ENCODE measurements at places on chromosomes 11 and 22. TPM values are rescaled to one million over a fixed set of nuclear protein-coding genes. Genes with fewer than 3 reads are reported as not detected.

The OR8A1 gene
- polyA plus RNA-seq, result 0.03 TPM

The CRYBA4 gene
- polyA plus RNA-seq, result not detected

The MYO7A gene
- polyA plus RNA-seq, result 4.4 TPM

The ELF5 gene
- 0.22 TPM for polyA plus RNA-seq

The PHF21B gene
- 12.7 TPM for polyA plus RNA-seq

The GAB2 gene
- polyA plus RNA-seq, result 31.5 TPM

The KCTD21 gene
- 15.3 TPM for polyA plus RNA-seq

The MS4A12 gene
- polyA plus RNA-seq, result not detected

The UPK3A gene
- 0.42 TPM for polyA plus RNA-seq

The CHRNA10 gene
- 1.3 TPM for polyA plus RNA-seq

The FAM83F gene
- 0.67 TPM for polyA plus RNA-seq

The RAG1 gene
- 0.63 TPM for polyA plus RNA-seq

The GPHA2 gene
- not detected for polyA plus RNA-seq

The GRM5 gene
- 28.1 TPM for polyA plus RNA-seq

The KCNK4 gene
- 7.8 TPM for polyA plus RNA-seq

The C11orf91 gene
- polyA plus RNA-seq, result not detected

The AMPD3 gene
- 19.0 TPM for polyA plus RNA-seq

The OR10G4 gene
- polyA plus RNA-seq, result not detected

The PPFIA1 gene
- 47.4 TPM for polyA plus RNA-seq

The SCO2 gene
- 7.3 TPM for polyA plus RNA-seq

The TRIM48 gene
- not detected for polyA plus RNA-seq

The VSIG10L2 gene
- not detected for polyA plus RNA-seq

The TRIM29 gene
- polyA plus RNA-seq, result 1.9 TPM

The TEAD1 gene
- 39.2 TPM for polyA plus RNA-seq

All from spinal cord (tissue), 10 donors.